Left ventricle myocardium inferior (tissue), 1 donor: ENCODE measurements at places on chromosomes 11 and 22. TPM values are rescaled to one million over a fixed set of nuclear protein-coding genes. Genes with fewer than 3 reads are reported as not detected.

OR8G1 gene
- not detected for total RNA-seq

EMID1 gene
- total RNA-seq = 0.74 TPM

SMC1B gene
- not detected for total RNA-seq

MS4A6A gene
- total RNA-seq = 42.1 TPM

NCAM1 gene
- total RNA-seq = 332 TPM

C11orf16 gene
- total RNA-seq = not detected

CABP7 gene
- not detected for total RNA-seq

OR4D5 gene
- total RNA-seq = not detected

GLB1L2 gene
- total RNA-seq = 0.30 TPM

ENTHD1 gene
- total RNA-seq = not detected

ZDHHC24 gene
- total RNA-seq = 5.2 TPM

PLEKHB1 gene
- 22.4 TPM for total RNA-seq

CALCA gene
- not detected for total RNA-seq

UPK3A gene
- not detected for total RNA-seq

DENND6B gene
- total RNA-seq = 1.2 TPM

FAM181B gene
- total RNA-seq = 0.19 TPM

ARFGAP2 gene
- 47.8 TPM for total RNA-seq

DLG2 gene
- total RNA-seq = 6.5 TPM

NLRP14 gene
- not detected for total RNA-seq

LMNTD2 gene
- 0.52 TPM for total RNA-seq

ABTB2 gene
- 24.7 TPM for total RNA-seq

PDXP gene
- total RNA-seq = 23.9 TPM

A4GALT gene
- 94.9 TPM for total RNA-seq

JRKL gene
- 6.3 TPM for total RNA-seq

GAL gene
- total RNA-seq = 0.58 TPM
